ENCODE measurements at places on chromosomes 6 and 20. TPM values are rescaled to one million over a fixed set of nuclear protein-coding genes. Genes with fewer than 3 reads are reported as not detected.

The C20orf202 gene
- not detected for polyA plus RNA-seq

The IL17A gene
- polyA plus RNA-seq = not detected

The ZNF391 gene
- 2.1 TPM for polyA plus RNA-seq

The SCGN gene
- not detected for polyA plus RNA-seq

The BCAS1 gene
- 1.8 TPM for polyA plus RNA-seq

The SYCP2L gene
- not detected for polyA plus RNA-seq

The TASP1 gene
- 11.4 TPM for polyA plus RNA-seq

The CUL7 gene
- polyA plus RNA-seq = 5.3 TPM

The ANGPT4 gene
- polyA plus RNA-seq = not detected

The BLOC1S5 gene
- polyA plus RNA-seq = 29.5 TPM

The IFT52 gene
- 31.3 TPM for polyA plus RNA-seq

The ERVFRD-1 gene
- polyA plus RNA-seq = not detected

The LAMA5 gene
- 10.1 TPM for polyA plus RNA-seq

The TRAPPC3L gene
- polyA plus RNA-seq = not detected

The ZC3H12D gene
- polyA plus RNA-seq = 8.2 TPM

The TCEA2 gene
- polyA plus RNA-seq = 41.3 TPM

The BYSL gene
- polyA plus RNA-seq = 9.6 TPM

The MOG gene
- polyA plus RNA-seq = not detected

The FLRT3 gene
- polyA plus RNA-seq = not detected

The IMPG1 gene
- polyA plus RNA-seq = not detected

The PPIL1 gene
- polyA plus RNA-seq = 14.7 TPM

The AKAP12 gene
- not detected for polyA plus RNA-seq

The BMP7 gene
- polyA plus RNA-seq = not detected

The TOX2 gene
- polyA plus RNA-seq = 0.73 TPM

The HLA-DQA2 gene
- 167 TPM for polyA plus RNA-seq

The PDE7B gene
- polyA plus RNA-seq = 0.49 TPM

The TTK gene
- 0.50 TPM for polyA plus RNA-seq

The GRIK2 gene
- polyA plus RNA-seq = not detected

The CLVS2 gene
- polyA plus RNA-seq = not detected

The STMND1 gene
- polyA plus RNA-seq = not detected

The CFAP61 gene
- polyA plus RNA-seq = not detected

The LRRC1 gene
- 5.0 TPM for polyA plus RNA-seq

The DEFB125 gene
- polyA plus RNA-seq = not detected

The UNC5CL gene
- 0.76 TPM for polyA plus RNA-seq

The SIRPA gene
- polyA plus RNA-seq = 0.26 TPM

The NR2E1 gene
- not detected for polyA plus RNA-seq

The LPIN3 gene
- not detected for polyA plus RNA-seq

The WRNIP1 gene
- 34.5 TPM for polyA plus RNA-seq

The TNFRSF6B gene
- polyA plus RNA-seq = not detected

The TMEM239 gene
- polyA plus RNA-seq = not detected

The TGM3 gene
- polyA plus RNA-seq = not detected

The SLC22A7 gene
- polyA plus RNA-seq = not detected

The CST5 gene
- not detected for polyA plus RNA-seq

The SLC22A2 gene
- not detected for polyA plus RNA-seq

The PLCB4 gene
- not detected for polyA plus RNA-seq

The PRDM13 gene
- not detected for polyA plus RNA-seq

The MEP1A gene
- polyA plus RNA-seq = not detected

The KCNK15 gene
- not detected for polyA plus RNA-seq

The HLA-DQB1 gene
- 155 TPM for polyA plus RNA-seq
